Cardiac septum (tissue), 1 donor: ENCODE measurements at places on chromosomes 1 and 21. TPM values are rescaled to one million over a fixed set of nuclear protein-coding genes. Genes with fewer than 3 reads are reported as not detected.

- DNase-seq: no peak
Measured at GRCh38 chr1:78667939-78668338, 18.3 kb downstream of the IFI44 start.

- DNase-seq: no peak
Measured at GRCh38 chr1:117565745-117566455, 39.9 kb upstream of the TENT5C start.

DNA sequence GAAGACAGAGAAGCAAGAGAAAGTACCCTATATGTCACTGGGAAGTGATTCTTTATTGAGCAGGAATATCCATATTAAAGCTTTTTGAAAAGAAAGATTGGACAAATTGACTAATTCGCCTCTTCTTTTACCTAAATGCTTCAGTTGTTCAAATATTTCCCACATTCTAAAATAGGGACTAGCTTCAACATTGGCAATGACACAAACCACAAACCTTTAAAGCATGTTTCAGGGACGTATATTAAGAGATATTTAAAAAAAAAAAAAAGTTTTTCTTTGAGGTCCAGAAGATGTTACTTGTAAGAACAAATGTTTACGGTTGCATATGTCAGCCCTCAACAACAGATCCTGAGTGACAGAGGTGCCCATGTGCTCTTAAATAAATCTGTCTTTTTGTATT, 235.0 kb upstream of the NFIA start:
- no peak for DNase-seq

DNA sequence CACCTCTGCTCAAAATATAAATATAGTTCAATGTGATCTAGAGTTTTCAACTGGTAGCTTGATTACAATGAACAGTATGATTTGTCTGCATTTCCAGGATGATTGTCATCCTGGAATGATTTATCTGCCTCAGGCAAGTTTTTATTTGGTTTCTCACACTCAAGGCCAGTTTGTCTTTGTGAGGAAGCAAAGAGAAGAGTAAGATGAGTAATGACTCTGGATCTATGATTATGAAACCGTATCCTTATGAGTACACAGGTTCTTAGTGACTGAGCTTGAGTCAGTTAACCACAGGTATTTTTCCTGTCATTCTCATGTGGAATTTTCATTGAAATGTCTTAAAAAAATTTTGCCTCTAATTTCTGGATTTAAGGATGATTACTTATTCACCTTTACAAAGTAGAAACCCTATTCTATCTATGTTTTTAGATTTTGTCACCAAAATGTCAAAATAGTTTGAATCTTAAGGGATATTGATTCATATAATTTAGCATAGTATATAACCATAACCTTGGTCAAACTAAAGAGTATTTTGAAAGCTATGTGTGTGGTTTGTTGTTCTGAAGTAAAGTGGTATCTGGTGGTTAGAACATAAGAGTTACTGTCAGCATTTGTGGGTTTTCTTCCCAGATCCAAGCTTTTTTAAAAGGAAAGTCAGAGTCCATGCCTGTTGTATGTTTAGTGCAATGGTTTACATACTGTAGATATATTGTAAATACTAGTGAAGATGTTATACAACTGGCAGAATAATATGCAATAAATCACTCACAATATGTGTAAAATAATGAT, 145.0 kb downstream of the RASAL2 start:
- DNase-seq: no peak

DNA sequence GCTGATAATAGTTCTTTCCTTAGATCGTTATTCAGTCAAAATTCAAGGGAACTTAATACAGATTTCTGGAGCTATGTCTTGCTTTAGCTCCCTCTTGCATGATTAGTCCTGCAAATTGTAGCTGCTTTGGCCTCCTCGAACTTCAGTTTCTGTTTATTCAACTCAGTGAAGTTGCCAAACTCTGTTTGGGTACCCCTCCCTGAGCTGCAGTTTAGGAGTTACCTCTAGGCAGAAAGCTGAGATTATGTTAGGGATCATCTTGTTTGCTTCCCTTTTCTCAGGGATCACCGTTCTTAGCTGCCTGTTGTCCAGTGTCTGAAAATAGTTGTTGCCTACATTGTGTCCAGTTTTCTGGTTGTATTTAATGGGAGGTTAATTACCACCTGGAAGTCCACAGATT, 43.5 kb downstream of the SNX27 start:
- DNase-seq: no peak

GRCh38 chr1:93699049-93699384, 17.4 kb upstream of the BCAR3 start:
- no peak for DNase-seq

The GSTM5 gene
- total RNA-seq: 2.6 TPM

DNA sequence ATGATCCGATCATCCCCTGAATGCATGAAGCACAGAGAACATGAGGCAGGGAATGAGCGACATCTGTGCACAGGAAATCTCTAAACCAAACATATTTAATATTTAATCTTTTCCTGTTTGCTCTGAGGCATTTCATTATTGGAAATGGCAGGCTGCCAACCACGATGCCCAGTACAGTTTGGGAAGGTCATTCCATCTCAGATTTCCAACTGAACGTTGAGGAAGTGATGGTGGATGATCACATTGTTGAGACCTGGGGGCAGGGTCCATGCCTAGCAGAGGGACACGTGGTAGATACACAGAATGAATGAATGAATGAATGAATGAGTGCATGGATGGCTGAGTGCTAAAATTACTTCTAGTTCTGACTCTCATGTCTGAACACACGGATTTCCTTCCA, 15.9 kb upstream of the FASLG start:
- no peak for DNase-seq

The UMODL1 gene
- not detected for total RNA-seq

DNA sequence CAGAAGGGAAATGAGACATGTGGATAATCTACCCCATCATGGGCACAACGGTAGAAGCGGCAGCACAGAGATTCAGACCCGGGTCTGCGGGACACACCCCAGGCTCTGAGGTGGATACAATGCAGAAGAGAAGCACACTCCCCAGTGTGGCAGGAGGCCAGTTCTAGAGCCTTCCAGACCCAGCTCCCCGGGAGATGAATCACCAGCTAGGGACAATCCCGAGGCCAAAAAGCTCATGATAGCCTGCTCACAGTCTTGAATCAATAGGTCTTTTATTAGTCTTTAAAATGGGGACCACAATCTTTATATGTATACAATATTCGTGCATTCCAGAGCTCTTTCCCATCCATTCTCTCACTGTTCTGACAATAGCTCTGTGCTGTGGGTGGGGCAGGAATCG, 57.3 kb upstream of the DIRAS3 start:
- DNase-seq: no peak

DNA sequence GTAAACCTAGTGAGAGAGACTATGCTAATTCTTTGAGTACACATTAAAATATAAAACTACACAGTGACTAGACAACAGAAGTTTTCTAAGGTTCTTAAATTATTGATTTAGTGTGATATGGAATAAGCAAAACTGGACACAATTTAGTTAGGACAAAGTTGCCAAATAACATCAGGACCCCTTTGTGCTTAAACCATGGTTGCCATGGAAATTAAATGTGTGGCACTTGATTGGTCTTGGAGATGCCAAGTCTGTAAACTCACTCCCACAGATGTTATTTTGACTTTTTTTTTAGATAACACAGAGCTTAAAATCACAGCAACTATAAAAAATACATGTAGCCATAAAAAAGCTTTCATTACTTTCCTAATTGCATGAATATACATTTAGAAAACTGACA, 234.6 kb downstream of the BRINP3 start:
- no peak for DNase-seq

DNA sequence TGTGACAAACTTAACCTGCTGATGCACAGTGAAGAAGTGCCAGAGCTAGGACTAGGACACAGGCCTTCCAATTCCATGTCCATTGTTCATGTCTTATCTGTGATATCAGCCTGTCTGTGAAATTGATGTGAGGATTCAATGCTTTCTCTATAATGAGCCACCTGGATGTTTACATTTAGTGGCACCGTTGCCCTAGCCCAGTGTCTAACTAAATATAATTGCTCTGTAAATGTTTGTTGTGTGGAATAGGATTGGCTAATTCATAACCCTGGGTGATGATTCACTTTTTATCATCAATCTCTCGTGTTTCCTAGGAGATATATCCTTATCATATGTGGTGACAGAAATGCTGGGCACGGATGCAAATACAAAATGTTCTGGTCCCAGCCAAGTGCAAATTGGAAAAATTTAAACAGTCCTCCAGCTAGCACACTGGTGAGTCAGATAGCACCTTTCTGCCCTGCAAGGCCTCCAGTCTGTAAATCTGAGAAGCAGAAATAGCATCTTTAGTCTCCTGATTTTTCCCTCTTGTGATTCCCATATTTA, 46.9 kb upstream of the GNG12 start:
- DNase-seq: no peak

The LRRC7 gene
- 0.11 TPM for total RNA-seq

GRCh38 chr1:245575710-245576109, 420.9 kb downstream of the KIF26B start:
- peak; percentile 29 for DNase-seq

- no peak for DNase-seq
Measured at GRCh38 chr1:15616373-15617172, 685 bp upstream of the DDI2 start.

GRCh38 chr1:25460020-25460419, 29.3 kb downstream of the MACO1 start:
- DNase-seq: no peak

The CYB561D1 gene
- total RNA-seq: 5.5 TPM

DNA sequence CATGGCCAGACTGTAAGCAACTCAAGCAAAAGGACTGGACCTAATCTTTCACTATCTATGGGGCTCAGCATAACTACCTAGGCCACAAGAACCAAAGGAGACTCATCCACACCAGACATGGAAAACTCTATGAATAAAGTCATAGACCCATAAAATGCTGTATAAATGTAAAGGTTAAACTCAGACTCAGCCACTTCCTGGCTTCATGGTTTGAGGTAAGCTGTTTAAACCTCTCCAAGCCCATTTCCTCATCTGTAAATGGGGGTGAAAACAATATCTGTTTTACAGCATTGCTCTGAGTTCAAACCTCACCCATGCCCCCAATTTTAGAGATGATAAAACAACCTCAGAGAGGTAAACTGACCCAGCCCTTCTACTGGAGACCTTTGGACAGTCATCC, 4.0 kb upstream of the SMIM12 start:
- no peak for DNase-seq
